ENCODE measurements at places on chromosomes 7 and 10. TPM values are rescaled to one million over a fixed set of nuclear protein-coding genes. Genes with fewer than 3 reads are reported as not detected.

DNA sequence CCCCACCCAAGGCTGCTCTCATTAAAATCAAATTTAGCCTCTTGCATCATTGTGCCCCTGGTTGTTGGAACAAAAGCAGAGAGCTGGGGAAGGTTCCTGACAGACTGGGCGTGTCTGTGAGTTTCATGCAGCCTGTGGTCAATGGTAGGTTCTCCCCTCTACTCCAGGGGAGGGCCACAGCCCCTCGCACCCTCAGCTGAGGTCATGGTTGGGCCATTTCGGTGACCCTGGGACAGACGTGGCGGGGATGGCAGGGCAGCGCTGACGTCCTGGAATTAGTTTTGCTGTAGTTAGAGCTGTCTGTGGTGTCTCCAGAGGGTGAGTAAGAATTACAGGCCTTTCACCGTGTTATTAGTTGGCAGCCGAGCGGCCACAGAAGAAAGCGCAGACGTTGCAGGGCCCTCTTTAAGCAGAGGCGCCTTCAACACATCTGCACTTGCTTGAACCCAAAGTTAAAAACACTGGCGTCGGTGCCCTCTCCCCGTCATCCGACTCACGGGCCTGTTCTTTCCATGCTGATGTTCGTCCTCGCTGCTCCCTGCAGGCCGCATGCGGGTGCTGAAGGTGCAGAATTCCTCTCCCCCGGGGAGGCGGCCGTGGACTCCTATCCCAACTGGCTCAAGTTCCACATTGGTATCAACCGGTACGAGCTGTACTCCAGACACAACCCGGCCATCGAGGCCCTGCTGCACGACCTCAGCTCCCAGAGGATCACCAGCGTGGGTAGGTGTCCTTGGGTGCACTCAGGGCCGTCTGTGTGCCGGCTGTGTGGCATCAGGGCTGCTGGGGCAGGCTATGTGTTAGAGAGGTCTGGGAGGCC lies 2.8 kb downstream of the FAM20C start:
- no peak for DNase-seq

DNA sequence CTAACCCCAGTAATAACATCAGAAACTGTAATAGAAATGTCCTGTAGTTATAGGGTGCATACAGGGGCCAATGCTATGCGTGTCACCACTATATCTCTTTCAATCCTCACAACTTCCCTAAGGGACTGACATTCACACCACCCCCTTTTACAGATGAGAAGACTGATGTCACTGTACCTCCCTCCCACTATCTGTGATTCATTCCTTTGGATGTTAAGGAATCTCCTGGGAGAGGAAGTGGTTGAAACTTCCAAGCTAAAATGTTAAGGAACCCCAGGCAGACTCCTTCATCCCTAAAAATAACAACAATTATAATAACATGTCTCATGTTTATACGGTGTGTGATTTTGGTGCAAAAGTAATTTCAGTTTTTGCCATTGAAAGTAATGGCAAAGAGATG lies 5.4 kb downstream of the COL13A1 start:
- DNase-seq: no peak

GRCh38 chr7:152674860-152675758 lies 832 bp downstream of the XRCC2 start:
- peak; percentile 52 for DNase-seq

DNA sequence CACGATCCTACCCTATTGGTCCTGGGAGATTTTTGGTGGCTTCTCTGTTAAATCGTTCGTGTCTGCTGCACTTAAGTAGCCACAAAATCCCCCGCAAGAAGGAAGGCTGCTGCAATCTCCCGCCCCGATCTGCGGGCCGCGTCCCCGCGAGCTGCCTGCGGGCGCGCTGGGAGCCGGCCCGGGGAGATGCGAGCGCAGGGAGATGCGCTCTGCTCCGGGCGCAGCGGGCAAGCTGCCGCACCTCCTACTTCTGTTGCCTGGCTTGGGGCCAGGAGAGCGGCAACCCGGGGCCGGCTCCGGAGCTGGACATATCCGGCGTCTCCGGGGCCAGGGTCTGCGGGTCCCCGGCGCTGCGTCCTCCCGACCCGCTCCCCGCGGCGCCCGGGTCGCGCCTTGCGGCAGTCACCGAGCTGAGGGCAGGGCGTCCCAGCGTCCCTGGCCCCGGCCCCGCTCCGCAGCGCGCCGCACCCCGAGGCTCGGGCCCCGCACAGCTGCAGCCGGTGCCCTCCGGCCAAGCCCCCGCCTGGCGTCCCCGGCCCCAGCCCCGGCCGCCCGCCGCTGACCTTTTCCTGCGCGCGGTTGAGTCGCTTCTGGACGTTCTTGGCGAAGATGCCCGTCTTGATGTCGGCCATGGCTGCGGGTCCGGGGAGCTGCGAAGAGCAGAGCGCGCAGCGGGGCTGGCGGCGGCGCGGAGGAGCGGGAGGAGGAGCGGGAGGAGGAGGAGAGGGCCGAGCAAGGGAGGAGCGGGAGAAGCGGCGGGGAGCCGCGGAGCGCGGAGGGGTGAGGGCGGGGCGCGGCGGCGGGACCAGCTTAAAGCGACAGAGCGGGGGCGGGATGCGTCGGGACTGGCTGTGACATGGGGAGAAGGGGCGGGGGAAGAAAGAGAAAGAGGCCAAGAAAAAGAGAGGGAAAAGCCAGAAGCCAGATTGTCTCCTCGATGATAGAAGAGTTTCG lies at the start of gene AMPH:
TSS of gene AMPH (minus strand) at position 654 of the 954 bp plus-strand sequence. CDS start at position 632, 22 bp downstream.
- DNase-seq: no peak

DNA sequence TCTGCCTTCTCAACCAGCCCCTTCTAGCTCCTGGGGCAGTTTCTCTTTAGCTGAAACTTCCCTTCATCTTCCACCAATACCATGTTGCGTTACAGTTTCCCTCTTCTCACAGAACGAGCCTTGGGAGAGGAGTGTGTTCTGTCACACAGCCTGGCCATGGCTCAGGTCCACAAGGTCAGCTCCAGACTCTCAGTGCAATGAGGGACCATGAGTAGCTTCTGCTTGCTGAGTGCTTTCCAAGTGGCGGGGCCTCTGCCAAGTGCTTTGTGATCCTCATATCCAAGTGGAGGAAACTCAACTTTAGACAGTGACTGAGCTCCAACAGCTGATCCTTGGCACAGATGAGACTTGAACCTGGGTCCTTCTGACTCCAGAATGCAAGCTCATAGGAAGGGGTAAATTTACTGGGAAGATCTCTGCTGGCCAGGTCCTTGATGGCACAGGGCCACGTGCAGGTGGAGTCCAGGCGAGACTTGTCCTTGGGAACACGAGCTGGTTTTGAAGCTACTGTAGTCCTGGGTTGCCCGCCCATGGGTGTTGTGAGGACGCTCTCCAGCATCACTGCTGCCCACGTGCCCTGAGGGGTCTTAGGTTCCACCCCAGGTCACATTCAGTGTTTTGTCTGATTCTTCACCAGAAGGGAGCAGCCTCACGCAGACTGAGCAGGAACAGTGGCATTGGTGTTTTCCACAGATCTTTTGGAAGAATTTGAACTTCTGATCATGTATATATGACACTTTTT lies 238.0 kb downstream of the EBF3 start:
- DNase-seq: no peak

GRCh38 chr7:66399566-66399965 lies 194.4 kb downstream of the TPST1 start:
- no peak for DNase-seq

- no peak for DNase-seq
Observed at GRCh38 chr10:51802030-51802429, 102.6 kb upstream of the CSTF2T start.

DNA sequence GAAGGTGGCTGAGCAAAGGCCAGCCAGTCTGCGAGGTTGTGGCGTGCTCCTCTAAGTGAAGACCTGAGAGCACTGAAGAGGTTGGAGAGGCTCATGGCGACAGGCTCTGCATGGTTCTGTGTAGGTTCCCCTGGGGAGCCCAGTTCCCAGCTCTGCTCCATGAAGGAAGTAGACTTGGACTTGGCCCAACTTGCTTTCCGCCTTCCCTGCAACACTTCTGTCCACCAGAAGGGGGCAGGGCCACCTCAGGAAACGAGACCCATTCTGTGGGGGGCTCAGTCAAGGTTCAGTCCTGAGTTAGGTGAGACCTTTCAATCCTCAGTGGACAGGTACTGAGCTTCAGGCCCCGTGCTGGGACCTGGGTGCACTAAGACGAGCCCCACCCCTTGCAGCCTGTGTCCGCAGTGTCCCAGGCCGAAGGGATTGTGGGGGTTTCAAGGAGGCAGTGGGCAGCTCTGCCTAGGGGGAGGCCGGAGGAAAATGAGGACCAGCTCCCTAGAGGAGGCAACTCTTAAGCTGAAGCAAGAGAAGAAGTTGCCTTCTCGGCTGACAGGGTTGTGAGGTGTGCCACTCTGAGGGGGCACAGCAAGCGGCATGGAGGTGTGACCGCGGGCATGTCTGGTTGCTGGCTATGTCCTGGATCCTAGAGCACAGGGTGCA lies 15.0 kb upstream of the PCBD1 start:
- peak; percentile 50 for DNase-seq

DNA sequence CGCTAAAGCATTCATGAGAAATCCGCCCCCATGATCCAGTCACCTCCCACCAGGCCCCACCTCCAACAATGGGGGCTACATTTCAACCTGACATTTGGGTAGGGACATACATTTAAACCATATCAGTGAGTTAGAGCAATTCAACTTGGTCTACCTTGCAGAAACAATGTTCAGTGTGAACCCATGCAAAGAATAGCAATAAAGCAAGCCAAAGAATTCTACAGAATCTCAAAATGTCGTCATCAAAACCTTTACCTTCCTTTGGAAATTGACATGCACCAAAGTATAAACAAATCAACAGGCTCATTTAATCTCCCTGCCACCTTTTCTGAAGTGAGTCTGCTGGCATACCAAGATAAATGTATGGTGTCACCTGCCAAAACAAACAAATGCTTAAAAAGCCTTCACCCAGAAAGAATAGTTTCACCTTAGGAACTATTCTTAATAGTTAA lies 68.8 kb upstream of the ABLIM1 start:
- DNase-seq: no peak

DNA sequence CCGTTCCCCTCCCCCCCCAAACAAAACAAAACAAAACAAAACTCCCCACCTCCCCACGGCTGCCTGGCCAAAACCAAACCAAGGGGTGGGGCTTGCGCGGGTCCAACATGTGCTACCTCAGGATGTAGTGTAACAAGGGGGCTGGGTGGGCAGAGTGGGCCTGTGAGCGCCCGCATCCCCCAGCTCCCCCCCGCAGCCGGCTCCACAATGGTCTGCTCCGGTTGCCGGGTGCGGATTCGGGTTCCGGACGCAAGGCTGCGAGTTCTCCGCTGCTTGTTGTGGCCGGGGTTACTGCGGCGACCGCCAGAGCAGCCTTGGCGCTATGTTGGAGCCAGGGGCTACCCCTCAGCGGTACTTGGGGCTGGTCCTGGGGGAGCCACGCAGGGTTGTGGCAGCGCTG lies 4.9 kb downstream of the C10orf143 start:
- no peak for DNase-seq

DNA sequence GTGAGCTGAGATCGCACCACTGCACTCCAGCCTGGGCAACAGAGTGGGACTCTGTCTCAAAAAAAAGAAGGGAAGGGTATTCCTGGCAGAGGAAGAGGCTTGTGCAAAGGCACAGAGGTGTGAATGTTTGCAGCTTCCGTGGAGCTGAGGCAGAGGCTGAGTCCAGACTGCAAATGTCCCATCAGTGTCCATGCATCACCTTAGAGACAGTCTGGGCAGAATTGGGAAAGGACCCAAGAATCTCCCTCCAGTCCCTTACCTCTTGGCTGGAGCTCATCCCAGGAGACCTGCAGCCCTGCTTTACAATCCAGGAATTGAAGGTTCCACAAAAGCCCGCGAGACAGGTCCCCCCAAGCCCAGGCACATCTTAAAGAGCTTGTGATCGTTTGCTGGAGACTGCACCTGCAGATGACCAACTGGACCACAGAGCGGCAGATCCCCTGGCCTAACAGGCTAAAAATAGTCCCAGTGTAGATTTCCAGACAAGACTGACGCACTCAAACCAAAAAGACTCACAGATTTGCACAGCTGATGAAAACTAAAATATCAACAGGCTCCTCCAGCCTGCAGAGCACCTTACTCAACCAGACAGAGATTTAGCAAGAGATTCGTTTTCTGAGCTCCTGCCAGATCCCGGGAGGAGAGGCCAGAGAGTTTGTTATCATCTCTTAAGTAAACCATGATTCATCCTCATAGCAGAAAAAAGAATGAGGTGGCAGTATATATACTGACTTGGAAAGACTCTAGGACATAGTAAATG lies 22.9 kb upstream of the NANOS1 start:
- no peak for DNase-seq

DNA sequence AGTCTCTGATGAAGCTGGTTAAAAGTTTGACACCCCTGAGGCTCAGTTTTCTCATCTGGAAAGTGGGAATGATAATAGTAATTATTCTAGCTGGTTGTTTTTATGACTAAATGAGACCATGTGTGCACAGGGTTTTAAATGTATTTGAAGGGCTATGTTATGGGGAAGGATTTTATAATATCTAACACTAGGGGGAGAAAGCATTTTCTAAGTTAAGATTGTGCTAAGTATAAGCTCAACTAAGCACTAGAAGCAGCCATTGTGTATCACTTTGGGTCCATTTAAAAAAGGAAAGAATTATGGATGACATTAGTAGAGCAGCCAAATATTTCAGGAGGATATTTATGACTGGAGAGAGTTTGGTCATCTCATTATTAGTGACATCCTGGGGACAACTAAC lies 49.5 kb upstream of the CREB5 start:
- DNase-seq: no peak

- DNase-seq: no peak
Observed at GRCh38 chr10:104351919-104352318, 1.7 kb upstream of the CFAP58 start.

GRCh38 chr7:75644589-75644988 lies 94.2 kb downstream of the HIP1 start:
- no peak for DNase-seq

The SEMA4G gene
- 0.45 TPM for total RNA-seq

The PDZD8 gene
- total RNA-seq: 18.0 TPM

The MEST gene
- total RNA-seq: 2.5 TPM

The MNX1 gene
- total RNA-seq: not detected

The GPR26 gene
- not detected for total RNA-seq

The SNCG gene
- total RNA-seq: not detected

The SPDYE2 gene
- not detected for total RNA-seq

Measured in activated CD8-positive, alpha-beta memory T cell treated with anti-CD3 and anti-CD28 coated beads, Interleukin-2, amount 10 ng/mL, durations not matched to agents 7 days and 5 days (primary cell).